Activated CD4-positive, alpha-beta T cell treated with anti-CD3 and anti-CD28 coated beads for 24 hours (primary cell): ENCODE measurements at places on chromosomes 11 and 22.

GRCh38 chr11:90476442-90477007, 253.7 kb upstream of the CHORDC1 start:
- DNase-seq: no peak

DNA sequence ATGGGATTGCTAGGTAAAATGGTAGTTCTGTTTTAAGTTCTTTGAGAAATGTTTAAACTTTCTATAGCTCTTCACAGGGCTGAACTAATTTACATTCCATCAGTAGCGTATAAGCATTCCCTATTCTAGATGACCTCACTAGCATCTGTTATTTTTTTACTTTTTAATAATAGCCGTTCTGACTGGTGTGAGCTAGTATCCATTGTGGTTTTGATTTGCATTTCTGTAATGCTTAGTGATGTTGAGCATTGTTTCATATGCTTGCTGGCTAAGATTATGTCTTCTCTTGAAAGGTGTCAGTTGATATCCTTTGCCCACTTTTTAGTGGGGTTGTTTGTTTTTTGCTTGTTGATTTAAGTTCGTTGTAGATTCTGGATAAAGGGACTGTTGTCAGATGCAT, 35.9 kb downstream of the MMP27 start:
- no peak for DNase-seq

DNA sequence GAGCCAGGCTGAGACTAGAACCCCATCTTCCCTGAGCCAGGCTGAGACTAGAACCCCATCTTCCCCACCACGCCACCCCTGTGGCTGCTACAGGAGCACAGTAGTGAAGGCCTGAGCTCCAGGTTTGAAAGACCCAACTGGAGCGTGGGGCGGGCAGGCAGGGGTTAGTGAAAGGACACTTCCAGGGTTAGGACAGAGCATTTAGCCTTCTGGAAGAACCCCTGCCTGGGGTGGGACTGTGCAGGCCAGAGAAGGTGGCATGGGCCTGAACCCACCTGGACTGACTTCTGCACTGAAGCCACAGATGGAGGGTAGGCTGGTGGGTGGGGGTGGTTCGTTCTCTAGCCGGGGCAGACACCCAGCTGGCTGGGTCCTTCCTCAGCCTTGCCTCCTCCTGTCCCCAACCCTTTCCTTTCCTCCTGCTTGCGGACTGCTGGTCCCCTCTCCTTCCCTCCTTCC, 24.1 kb downstream of the SUN2 start:
- no peak for DNase-seq

- no peak for DNase-seq
These were observed 188.4 kb upstream of the API5 start for GRCh38 chr11:43123443-43123842.

DNA sequence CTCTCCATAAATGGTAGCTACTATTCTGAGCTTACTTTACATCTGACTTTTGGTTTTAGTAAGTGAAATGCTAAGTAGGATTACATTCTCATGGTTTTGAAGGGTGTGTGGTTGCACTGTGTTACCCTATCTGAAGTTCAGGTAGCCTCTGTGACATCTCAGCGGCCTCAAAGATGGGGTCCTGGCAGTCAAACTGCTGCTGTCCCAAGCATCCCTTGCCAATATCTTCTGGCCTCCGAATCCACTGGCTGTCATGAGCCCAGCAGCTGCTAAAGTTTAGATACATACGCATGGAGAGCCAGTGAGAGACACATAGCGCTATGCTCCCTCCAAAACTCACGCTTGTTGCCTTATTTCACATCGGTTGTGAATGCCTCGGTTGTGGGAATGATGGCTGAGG, 34.9 kb downstream of the UBASH3B start:
- DNase-seq: no peak

GRCh38 chr11:72238040-72238450, 5.9 kb downstream of the PHOX2A start:
- DNase-seq: no peak

DNA sequence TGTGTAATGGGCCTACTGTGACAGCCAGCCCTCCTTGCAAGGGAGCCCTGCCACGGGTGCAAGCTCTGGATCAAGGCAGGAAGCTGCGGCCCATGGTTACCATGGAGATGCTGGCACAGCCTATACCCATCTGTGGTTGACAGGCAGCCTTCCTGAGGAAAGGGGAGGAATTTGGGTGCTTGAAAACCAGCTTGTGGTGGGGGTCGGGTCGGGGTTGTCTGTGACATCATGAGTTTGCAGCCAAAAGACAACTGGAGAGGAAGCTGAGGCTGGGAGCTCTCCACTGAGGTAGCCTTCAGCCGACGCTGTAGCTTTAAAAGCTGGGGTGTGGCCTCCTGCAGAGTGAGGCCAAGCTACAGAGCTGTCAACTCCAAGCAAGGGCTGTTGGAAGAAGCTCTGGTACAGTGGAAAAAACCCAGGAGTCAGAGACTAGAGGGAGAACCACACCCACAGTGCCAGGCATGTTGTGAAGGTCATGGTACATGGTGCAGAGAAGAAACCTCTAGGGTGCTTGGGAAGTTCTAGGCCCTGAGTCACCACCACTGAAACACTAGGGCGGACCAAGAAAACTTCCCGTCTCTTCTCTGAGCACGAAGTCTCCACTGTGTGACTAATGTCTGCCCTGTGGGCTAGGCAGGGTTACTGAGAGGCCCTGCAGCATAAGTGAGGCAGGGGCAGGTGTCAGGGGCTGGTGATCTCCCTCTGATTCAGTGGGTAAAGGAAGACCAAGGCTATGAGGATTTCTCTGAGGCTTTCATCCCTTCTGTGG, 10.8 kb upstream of the LDHA start:
- DNase-seq: peak; percentile 66

GRCh38 chr11:20024172-20024935, 135.9 kb downstream of the DBX1 start:
- no peak for DNase-seq

DNA sequence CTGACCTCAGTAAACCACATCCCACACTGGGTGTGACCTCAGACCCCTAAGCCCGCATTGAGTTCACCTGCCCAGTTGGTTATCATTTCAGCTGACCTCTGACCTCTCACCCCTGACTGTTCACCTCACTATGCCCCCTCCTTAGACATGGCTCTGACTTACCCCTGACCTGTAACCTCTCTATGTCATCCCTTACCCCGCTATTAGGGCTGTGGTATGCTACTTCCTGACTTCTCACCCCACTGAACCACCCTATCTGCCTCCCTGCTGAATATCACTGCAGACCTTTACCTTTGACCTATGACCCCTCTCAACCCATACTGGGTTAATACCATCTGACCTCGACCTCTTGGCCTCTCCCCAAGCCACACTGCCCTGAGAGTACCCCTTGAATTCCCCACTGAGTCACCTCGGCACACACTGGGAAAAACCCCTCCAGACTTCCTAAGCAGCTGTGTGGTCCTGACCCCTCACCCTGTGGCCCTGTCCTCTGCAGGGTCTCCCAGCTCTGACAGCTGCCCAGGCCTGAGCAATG, 8.3 kb downstream of the PLCB3 start:
- no peak for DNase-seq

GRCh38 chr11:89441606-89442005, 49.6 kb downstream of the NOX4 start:
- no peak for DNase-seq

GRCh38 chr11:83691451-83691950, 405.3 kb upstream of the CCDC90B start:
- DNase-seq: no peak

GRCh38 chr11:117375960-117376359, 48.3 kb downstream of the CEP164 start:
- DNase-seq: no peak

- DNase-seq: no peak
These were observed 587.0 kb downstream of the DLG2 start for GRCh38 chr11:85040166-85040565.

GRCh38 chr11:10639350-10639749, 54.2 kb downstream of the IRAG1 start:
- no peak for DNase-seq

GRCh38 chr11:76161261-76161961, 44.9 kb downstream of the WNT11 start:
- no peak for DNase-seq

DNA sequence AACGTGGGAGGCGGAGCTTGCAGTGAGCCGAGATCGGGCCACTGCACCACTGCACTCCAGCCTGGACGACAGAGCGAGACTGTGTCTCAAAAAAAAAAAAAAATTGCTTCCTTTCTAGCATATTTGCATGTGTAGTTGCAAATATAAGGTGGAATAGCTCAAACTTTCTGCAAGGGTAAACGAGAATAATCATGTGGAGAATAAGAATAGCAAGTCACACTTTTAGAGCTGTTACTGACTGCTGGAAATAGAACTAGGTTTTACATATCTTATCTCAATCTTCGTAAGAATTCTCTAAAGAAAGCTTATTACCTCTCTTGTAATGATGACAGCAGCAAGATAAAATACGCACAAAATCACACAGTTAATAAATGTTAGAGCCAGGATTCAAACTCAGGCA, 1.6 kb downstream of the L3MBTL2 start:
- DNase-seq: no peak

DNA sequence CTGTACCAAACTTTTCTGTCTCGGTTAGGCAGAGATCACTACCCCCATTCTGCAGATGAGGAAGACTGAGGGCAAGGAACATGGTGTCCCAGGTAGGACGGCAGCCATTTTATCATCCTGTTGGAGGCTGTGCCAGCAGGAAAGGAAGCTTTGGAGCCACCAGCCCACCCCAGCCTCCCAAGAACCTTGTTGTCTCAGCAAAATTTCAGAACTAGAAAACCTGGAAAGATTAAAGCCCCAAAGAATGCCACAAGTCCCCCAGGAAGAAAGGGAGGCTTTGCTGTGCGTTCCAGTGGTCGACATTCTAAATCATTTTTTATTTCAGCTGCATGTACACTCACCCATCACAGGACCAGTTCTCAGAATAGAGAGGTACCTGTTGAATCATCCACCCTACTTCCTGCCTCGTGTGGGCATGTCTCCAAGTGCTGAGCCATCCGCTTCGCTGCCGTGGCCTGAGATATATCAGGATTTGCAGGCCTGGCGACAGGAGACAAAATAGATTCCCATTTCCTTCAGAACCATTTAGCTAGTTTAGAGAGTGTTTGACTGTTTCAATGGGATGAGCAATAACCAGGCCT, 13.0 kb upstream of the EIF3D start:
- DNase-seq: peak; percentile 29

DNA sequence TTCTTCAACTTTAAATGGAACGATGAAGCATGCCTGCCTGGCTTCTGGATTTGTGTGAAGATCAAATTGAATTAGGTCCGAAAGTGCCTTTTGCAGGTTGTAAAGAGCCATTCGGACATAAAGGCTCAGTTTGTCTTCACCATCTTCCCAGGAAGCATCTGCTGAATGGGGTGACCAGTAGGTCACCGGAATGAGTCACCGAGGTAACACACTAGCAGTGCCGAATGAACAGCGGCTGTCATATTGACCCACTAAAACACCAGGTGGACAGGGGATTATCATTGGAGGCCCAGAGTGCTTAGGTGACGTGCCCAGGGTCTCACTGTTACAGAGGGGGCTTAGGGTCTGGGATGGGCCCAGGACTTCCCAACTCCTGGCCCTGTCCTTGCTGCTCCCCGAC, 43.1 kb upstream of the MYH9 start:
- no peak for DNase-seq

DNA sequence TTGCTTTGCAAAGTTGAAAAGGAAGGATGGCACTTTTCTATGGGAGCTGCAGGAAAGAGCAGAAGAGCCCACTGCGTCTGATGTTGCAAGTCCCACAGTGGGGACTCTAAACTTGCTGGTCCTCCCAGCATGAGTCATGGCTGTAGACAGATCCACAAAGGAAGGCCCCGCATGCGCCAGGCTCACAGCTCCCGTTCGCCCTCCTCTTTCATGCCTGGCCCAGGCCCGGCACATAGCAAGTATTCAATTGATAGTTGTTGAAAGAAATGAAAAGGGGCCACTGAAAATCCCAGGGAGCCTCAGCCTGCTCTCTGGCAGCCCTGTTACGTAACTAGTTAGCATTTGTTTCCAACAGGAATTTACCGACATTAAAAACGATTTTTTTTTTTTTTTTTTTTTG, 18.9 kb downstream of the AP1B1 start:
- DNase-seq: no peak

- no peak for DNase-seq
These were observed 50.6 kb upstream of the MN1 start for GRCh38 chr22:27851974-27852746.

- DNase-seq: no peak
These were observed 104.1 kb downstream of the DDX10 start for GRCh38 chr11:108768964-108769363.

DNA sequence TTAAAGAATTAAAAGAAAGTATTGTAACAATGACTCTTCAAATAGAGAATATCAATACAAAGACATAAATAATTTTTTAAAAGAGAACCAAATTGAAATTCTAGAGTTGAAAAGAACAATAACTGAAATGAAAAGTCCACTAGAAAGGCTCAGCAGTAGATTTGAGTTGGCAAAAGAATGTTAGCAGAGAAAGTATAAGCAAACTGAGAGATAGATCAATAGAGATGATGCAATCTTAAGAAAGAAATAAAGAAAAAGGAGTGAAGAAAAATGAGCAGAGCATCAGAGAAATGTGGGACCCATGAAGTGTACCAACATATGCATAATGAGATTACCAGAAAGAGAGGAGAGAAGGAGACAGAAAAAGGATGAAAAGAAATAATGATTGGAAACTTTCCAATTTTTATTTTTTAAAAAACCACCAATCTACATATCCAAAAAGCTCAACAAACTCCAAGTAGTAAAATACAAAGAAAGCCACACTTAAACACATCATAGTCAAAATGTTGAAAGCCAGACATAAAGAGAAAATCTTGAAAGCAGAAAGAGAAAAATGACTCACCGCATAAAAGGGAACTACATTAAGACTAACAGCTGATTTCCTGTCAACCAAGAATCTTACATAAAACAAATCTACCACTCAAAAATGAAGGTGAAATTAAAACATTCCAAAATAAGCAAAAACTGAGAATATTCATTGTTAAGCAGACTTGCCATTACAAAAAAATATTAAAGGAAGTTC, 20.9 kb downstream of the NCF4 start:
- DNase-seq: no peak

GRCh38 chr11:66437979-66438503, 607 bp downstream of the MRPL11 start:
- DNase-seq: no peak
